ENCODE measurements at places on chromosomes 12 and 14.

GRCh38 chr14:102182936-102183619 is 43.4 kb downstream of the WDR20 start:
- no peak for DNase-seq

DNA sequence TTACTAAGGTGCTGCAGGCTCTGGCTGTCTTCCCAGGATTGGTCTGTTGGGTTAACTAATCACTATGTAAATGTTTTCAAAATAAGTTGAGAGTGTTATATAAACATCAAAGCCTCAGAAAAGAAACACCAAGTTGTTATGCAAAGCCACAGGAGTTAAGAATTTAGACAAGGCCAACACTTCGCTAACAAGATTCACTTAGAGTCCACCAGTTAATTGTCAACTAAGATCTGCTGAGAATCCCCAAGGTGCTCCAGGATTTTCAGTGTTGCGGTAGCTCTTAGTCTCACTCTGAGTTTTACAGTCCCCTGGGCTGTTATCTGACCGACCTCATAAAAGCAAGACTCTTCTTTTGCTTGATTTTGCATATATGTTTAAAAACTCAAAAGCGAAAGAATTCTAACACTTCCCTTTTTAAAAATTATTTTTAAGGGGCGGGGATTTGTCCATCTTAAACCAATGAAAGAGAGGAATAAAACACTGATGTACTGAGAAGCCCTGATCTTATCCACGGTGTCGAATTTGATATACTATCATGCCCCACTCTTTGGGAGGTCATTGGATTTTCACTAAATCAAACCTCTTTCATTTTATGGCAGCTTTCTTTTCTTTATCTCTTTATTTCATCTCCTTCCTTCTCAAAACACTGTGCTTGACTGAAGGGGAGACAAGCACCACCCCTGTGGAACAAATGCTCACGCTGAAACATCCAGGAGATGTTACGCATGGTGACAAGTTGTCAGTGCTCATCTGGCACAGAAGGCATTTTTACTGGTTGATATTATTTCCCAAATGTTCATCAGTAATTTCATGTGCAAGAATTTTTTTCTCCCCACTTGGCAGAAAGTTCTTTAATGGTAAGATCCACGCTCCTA is 7.0 kb downstream of the NIN start:
- DNase-seq: no peak

GRCh38 chr12:66176105-66176900 is 6.5 kb upstream of the TMBIM4 start:
- no peak for DNase-seq

- DNase-seq: no peak
These were observed 56.6 kb upstream of the ACSS3 start for GRCh38 chr12:81021131-81021748.

- no peak for DNase-seq
These were observed 58.2 kb upstream of the SLC2A13 start for GRCh38 chr12:40164034-40164433.

- DNase-seq: no peak
These were observed 111.8 kb upstream of the DIO2 start for GRCh38 chr14:80323038-80323665.

GRCh38 chr12:57604454-57604991 is at the start of gene DTX3:
TSS of gene DTX3 (plus strand) at chr12:57604824. CDS start at chr12:57606518, 1,694 bp downstream.
- no peak for DNase-seq

GRCh38 chr12:58378028-58378427 is 436.7 kb downstream of the ATP23 start:
- DNase-seq: no peak
